ENCODE measurements at places on chromosomes 2 and 18.

DNA sequence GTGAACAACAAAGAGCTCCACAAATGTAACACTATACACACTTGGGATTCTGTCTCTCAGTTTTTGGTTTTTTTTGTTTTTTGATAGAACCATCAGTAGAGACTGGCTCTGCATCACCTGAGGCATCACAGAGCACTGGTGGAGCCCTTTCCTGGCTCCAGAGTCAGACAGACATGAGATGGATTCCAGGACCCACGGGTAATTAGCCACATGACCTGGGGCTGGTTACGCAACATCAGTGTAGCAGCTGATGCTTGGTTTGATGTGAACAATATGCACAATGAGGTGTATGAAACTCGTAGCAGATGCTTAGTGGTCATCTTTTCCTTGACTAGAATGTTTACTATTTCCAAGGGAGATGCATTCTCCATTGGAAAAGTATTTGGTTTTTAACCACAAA lies 40.7 kb downstream of the CMPK2 start:
- peak; percentile 49 for DNase-seq

DNA sequence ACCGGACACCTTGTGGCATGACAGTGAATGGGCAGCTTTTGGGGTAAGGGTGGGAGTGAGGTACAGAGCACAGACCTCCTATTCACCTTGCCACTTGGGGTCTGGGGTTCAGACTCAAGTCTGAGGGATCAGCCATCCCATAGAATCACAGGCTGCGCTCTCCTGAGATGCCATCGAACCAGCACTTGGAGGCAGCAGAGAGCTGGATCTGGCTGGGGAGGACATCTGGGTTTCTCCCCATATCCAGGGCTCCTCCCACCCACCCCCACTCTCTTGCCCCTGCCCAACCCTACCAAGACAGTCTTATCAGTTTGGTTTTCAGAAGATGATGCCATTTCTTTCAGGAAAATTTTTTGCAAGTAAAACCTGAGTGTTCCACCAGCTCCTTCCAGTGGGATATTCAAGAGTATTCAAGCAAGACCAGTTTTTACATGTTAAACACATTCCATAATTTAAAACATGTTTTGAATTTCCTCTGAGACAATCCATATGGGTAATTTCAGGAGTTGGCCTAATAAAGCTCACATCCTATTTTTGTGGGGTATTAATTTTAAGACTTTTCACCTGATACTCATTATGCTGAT lies 29.2 kb upstream of the TEX44 start:
- DNase-seq = peak; percentile 54

- no peak for DNase-seq
Observed at GRCh38 chr2:102359527-102359926, 3.9 kb downstream of the IL18R1 start.

GRCh38 chr2:149375801-149376361 lies 45.5 kb downstream of the LYPD6 start:
- peak; percentile 46 for DNase-seq

- DNase-seq = peak; percentile 93
Observed at GRCh38 chr2:14516844-14517243, 115.7 kb upstream of the LRATD1 start.

DNA sequence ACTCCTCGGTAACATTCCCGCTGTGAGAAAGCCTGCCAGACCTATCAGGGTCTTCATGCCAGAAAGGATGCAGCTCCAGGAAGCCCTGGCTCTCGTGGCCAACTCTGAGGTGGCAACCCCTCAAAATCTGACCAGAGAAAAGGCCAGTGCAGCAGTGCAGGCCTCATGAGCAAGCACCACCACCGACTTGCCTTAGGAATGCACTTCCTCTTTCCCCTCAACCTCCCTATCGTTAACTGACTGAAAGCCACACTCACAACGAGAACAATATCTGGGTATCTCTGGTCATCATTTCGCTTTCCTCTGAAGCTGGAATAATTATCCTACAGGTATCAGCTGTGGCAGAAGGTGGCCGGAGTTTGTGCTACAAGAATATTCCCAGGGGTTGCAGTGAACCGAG lies 101.4 kb upstream of the POU3F3 start:
- no peak for DNase-seq

- no peak for DNase-seq
Observed at GRCh38 chr18:13541621-13542519, 184.5 kb downstream of the FAM210A start.

DNA sequence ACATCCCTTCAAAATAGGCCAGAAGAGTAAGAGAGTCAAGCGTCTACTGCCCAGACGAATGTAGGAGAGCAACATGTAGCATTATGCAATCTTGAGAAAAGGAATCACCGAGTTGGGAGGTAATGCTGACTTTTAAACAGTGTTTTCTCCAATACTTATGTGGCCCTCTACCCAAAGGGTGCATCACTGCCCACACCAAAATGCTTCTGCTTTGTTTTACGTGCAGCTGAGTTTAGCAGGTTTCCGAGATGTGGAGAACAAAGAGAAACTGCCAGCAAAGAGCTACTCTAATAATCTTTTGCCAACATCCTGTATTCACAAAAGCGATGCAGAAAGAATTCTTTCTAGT lies 63.4 kb upstream of the ZEB2 start:
- no peak for DNase-seq

GRCh38 chr18:32262092-32262491 lies 72.3 kb downstream of the MEP1B start:
- DNase-seq = no peak

- DNase-seq = no peak
Observed at GRCh38 chr2:36783246-36783645, 86.7 kb downstream of the VIT start.

DNA sequence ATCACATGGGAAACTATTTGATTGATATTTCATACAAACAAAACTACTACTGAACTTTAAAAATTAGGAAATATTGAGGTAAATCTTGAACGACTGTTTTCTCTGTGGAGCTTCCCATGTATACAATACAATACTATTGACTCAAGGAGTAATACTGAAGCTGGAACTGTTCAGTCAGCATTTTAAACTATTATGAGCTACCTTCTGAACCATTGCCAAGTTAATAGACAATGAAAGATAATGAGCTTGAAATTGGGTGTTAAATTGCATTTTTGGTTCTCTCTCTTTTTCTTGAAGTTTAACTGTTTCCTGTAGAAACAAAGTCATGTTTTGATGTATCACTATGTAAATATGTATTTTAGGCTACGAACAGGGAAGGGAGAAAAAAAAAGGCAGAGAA lies 569.2 kb downstream of the ZEB2 start:
- no peak for DNase-seq

- peak; percentile 61 for DNase-seq
Observed at GRCh38 chr2:230411570-230412370, 4.2 kb upstream of the SP100 start.

GRCh38 chr2:30622452-30622851 lies 175.4 kb downstream of the LCLAT1 start:
- DNase-seq = no peak

DNA sequence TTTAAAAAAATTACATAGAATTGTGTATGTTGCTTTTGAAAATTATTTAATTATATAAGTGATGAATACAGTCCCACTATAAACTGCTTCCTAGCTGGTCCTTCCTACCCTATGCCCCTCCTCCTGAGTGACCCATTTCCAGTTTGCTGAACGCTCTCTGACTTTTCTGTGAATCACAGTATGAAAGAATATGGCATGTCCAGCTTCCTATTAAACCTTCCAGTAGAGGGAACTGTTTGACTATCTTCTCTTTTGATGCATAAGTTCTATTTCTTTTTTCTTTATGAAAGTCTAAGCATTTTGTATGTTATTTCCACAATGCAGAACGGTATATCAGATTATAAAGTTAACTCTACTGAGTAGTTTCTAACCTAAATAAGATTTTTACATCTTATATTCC lies 41.3 kb downstream of the PSMG2 start:
- DNase-seq = peak; percentile 76

- no peak for DNase-seq
Observed at GRCh38 chr2:61253136-61253535, 91.1 kb downstream of the C2orf74 start.

DNA sequence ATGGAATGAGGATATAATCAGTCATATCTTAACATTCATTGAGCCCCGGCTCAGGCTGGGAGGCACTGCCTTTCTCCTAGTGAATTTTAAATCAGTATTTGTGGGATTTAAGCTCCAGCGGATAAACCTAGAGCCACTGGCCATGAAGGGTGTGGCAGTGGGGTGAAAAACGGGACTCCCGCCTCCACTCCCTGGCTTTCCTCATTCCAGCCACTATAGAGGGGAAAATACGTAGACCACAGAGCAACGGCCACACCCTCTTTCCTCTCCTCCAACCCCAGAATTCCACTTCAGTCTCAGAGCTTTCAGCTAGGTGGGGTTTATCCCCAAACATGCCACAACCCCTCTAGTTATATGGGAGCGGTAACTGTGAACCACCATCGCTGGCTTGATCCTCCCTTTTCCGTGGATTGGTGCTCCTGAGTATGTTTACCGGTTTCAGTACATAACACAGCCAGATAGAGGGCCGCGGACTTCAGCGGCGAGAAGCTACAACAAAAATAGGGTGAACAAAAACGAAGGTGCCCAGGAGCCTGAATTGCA lies 70.6 kb upstream of the ITGB6 start:
- peak; percentile 78 for DNase-seq

GRCh38 chr2:190532581-190532980 lies 1.9 kb downstream of the NEMP2 start:
- DNase-seq = no peak

DNA sequence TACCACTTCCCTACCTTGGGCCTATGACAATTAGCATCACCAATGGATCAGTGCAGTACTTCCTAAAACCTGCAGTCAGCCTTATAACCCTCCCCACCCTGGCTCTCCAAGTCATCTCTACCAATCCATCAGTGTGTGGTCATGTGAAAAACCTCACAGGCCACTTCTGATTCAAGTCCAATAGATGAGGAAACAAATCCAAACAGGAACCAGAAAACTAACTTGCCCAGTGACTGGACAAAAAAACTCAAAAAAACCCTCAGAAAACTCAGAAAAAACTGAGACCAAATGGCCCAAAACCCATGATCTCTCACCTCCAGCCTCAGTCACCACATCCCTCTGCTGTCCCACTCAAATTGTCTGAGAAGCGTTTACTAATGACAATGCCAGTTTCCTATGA lies 43.3 kb downstream of the TGFA start:
- DNase-seq = no peak

DNA sequence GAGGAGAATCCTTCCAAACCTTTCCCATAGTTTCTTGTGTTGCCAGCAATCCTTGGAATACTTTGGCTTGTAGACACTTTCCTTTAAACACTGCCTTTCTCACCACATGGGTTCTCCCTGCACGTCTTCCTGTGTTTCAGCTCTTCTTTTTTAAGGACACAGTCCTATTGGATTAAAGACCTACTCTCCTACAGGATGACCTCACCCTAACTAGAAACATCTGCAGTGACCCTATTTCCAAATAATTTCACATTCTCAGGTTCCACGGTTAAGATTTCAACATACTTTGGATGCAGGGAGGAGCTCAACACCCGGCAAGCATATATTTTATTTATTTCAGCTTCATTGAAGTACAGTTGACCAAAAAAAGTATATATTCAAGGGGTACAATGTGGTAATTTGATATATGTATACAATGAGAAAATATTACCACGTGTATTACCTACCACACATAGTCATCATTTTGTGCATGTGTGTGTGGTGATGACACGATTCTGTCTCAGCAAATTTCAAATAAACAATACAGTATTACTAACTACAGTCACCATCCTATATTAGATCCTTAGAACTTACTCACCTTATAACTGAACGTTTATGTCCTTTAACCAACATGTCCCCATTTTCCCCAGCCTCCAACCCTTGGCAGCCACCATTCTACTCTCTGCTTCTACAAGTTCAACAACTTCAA lies 745.0 kb downstream of the CBLN2 start:
- peak; percentile 25 for DNase-seq

DNA sequence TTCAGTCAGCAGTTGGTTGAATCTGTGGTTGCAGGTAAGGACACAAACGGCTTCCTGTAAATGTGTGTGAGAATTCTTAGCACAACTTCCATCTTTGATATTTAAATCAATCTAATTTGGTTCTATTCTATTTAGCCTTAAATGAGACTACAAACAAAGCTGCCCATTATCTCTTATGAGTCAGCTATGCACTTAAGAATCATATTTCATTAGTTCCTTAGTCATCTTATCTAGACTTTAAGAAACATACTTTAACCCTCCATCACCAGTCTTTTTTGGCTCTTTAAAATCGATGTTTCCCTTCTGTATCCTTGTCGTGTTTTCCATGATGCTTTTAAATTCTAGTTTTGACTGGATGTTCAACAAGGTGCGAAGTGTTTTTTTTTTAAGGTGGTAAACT lies 114.4 kb upstream of the TMEM200C start:
- peak; percentile 11 for DNase-seq

DNA sequence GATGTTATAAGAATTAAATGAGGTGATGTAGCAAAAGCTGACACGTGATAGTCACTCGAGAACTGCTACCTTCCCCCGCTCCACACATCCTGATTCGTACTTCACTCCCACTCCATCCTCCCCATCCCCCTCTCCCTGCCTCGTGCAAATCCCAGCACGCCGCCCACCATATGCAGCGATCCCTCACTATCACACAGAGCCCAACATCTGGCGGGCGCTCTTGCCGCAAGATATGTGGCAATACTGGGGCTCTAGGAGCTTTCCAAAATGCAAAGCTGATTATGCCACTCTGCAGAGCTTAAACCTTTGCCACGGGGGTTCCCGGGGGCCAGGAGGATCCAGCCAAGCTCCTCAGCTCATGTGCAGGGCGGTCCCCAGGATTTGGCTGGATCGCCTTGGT lies 37.4 kb downstream of the DNMT3A start:
- no peak for DNase-seq

GRCh38 chr18:78123926-78124797 lies 855.5 kb upstream of the SALL3 start:
- DNase-seq = no peak

DNA sequence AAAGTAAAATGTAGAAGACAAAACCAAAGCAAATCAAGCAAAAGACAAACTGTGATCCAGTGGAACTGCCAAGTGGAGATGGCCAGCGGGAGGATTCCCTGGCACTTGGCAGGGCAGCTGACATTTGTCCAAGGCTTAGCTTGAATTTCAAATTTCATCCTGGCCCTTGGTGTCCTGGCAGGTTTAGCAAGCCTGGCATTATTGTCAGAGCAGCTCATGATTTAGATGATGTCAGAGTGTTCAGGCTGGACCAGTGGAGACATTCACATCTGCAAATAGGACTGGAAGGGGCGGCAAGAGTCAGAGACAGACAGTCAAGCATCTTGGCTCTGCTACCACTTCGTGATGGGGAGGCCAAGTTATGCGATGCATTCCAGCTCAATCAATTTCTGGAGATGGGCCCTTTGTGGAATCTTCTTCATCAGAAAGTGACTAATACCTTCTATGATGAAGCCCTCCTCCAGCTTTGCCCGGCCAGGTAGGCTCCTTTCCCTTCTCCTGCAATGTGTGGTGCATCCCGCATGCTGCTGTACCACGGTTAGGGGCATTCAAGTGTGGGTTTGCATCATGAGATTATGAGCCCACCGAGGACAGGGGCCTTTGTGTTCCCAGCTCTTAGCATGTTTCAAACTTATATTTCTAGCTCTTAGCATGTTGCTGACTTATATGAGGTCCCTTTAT lies 199.7 kb downstream of the ANKRD30B start:
- no peak for DNase-seq

GRCh38 chr18:79353267-79353666 lies 42.5 kb upstream of the NFATC1 start:
- no peak for DNase-seq

Measured in fibroblast of skin of scalp (primary cell).